ENCODE measurements at places on chromosomes 2 and 18. TPM values are rescaled to one million over a fixed set of nuclear protein-coding genes. Genes with fewer than 3 reads are reported as not detected.

The IL36A gene
- total RNA-seq, result not detected

The DSG1 gene
- total RNA-seq, result not detected

The UGT1A9 gene
- not detected for total RNA-seq

The CDH7 gene
- total RNA-seq, result not detected

The TMEM17 gene
- 3.7 TPM for total RNA-seq

The DSEL gene
- total RNA-seq, result 132 TPM

The RAB6C gene
- not detected for total RNA-seq

The ZSWIM2 gene
- total RNA-seq, result not detected

The REG3A gene
- not detected for total RNA-seq

The HOXD4 gene
- 7.8 TPM for total RNA-seq

The IL1RN gene
- not detected for total RNA-seq

The SKOR2 gene
- not detected for total RNA-seq

The CFAP65 gene
- total RNA-seq, result not detected

The TUBB8B gene
- total RNA-seq, result not detected

The MC4R gene
- 0.32 TPM for total RNA-seq

The PDIA6 gene
- total RNA-seq, result 363 TPM

The UGT1A3 gene
- not detected for total RNA-seq

The ITSN2 gene
- total RNA-seq, result 35.3 TPM

The KHK gene
- total RNA-seq, result not detected

The DARS1 gene
- total RNA-seq, result 144 TPM

The GATA6 gene
- total RNA-seq, result 17.6 TPM

The PRKRA gene
- 50.0 TPM for total RNA-seq

The ANKRD62 gene
- total RNA-seq, result not detected

The NGEF gene
- total RNA-seq, result not detected

The TAF1B gene
- 9.0 TPM for total RNA-seq

The ARMC9 gene
- 15.1 TPM for total RNA-seq

The CCDC178 gene
- not detected for total RNA-seq

The TMEM198 gene
- 5.8 TPM for total RNA-seq

The ACOXL gene
- total RNA-seq, result not detected

The CYP27C1 gene
- 0.65 TPM for total RNA-seq

The SCYGR4 gene
- total RNA-seq, result not detected

The SLC19A3 gene
- total RNA-seq, result 0.65 TPM

The CXCR4 gene
- not detected for total RNA-seq

The OTOS gene
- not detected for total RNA-seq

The MEMO1 gene
- total RNA-seq, result 46.3 TPM

The ELOA2 gene
- total RNA-seq, result not detected

The TFPI gene
- total RNA-seq, result 31.5 TPM

The EHBP1 gene
- 56.8 TPM for total RNA-seq
